ENCODE measurements at places on chromosomes 6 and 20.

GRCh38 chr6:138818496-138819194 lies 22.8 kb downstream of the ECT2L start:
- no peak for DNase-seq

DNA sequence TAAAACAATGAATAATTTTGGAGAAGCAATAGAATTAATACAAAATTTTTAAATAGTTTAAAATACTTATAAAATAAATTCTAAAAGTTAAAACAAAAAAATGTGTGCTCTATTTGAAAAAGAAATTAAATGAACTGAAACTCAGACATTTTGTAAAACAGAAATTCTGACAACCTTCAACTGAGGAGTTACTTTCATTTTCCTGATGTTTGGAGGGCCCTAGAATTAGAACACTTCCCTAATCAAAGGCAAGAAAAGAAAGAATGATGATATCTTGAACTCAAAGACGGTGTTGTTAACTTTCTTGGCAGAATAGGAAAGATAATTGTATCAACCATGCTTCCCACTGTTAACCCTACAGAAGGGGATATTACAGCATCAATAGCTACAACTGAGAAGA lies 27.9 kb downstream of the SNX14 start:
- DNase-seq = no peak

- peak; percentile 54 for DNase-seq
Observed at GRCh38 chr20:25058051-25058846, at the start of gene ACSS1. TSS of gene ACSS1 (minus strand) at chr20:25058139. CDS start at chr20:25058102, 37 bp downstream.

DNA sequence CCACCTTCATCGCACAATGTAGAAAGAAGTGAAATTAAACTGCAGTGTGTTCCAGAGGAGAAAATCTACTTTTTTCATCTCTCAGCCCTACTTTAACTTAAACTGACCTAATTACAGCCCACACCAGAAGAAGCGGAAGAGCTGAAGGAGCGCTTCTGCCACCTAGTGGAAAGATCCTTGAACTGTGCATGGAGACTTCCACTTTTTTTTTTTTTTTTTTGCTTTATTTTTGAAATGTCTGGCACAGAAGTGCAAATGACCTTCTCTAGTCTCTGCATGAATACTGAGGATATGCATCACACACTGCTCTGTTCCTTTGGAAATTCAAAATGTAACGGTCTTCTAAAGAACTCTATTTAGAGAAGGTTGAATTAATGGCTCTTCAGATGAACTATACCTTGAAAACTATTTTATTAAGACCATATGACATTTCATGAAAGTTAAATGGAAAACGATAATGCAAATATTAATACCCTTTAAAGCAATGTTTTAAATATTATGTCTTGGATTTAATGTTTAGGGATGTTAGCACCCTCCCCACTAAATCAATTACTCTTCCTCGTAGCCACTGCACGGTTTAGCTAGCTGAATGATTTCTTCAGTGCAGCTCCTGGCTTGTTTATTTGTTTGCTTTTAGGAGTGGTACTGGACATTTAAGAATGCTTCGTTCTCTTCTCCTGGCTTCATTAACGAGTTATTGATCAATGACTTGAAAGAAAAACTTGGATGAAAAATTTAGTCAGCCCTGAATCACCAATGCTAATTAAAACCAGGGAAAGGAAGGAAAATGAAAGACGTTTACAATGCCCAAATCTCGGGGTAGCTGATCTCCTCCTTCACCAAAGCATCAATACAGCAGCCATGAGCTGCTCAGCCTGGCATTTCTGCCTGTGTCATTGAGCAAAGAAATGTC lies 569.6 kb upstream of the GJE1 start:
- DNase-seq = peak; percentile 8
